ENCODE measurements at places on chromosomes 2 and 18.

DNA sequence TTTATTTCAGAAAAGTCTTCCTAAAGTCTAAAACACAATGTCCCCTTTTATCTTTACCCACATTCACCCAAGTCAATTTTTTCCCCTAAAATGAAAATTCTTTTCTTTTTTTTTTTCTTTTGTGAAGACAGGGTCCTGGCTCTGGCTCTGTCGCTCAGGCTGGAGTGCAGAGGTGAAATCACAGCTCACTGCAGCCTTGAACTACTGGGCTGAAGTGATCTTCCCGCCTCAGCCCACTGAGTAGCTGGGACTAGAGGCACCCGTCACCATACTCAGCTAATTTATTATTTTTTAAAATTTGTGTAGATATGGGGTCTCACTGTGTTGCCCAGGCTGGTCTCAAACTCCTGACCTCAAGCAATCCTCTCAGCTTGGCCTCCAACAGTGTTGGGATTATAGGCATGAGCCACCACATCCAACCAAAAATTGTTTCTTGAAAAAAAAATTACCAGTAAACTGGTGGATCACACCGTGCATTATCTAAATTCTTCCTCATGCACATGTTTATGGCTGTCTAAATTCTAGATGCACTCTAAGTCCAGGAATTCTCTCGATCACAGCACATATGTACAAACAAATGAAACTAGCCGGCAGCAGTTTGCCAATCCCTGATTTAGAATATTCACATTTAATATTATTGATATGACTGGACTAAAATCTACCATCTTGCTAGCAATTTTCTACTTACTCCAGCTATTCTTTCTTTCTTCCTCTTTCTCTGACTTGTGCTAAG is 56.8 kb downstream of the OLA1 start:
- DNase-seq = no peak

DNA sequence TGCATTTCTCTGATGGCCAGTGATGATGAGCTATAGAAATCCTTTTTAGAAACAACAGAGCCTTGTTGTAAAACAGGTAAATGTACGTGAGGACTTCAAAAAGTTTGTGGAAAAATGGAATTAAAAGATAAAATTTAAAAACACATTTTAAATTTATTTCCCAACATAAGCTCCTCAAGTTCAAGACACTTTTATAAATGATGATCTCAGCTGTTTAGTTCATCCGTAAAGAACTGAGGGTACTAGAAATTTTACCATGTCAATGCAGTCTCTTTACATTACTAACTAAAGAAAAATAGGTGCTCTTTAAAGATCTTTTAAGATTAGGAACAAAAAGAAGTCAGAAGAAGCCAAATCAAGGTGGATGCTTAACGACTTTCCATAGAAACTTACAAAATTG is 52.5 kb downstream of the MSH2 start:
- no peak for DNase-seq

DNA sequence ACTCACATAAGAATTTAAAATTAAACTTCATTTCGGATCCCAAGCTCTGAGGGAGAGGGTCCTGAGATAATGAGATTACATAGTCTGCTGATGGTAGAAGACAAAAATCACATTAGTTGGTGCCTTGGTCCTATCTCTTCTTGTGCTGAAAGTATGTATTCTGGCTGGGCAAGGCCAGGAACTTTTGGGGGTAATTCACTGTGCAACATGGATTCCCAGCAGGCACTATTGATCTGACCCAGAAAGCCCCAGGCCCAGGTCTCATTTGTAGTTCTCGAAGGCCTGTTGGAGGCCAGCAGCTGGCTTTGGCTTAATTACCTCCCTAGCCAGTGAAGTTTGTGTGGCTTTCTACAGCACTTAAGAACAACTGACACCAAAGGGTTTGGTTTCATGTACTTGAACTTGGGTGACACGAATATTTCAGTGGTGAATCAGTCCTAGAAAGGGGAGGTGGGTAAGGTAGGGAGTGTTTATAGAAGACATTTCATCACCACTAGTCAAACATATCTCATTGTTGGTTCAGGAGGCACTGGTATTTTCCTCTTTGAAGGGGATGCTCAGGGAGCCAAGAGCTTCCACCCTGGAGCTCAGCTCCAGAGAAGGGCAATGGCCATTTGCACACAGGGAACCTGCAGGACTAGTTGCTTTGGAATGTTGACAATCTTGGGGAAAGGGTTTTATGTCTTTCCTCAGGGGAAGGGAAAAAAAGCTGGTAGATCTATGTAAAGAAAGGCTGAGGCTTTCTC is 217.8 kb downstream of the OSR1 start:
- DNase-seq = peak; percentile 97

GRCh38 chr2:29504746-29505145 is 389.5 kb downstream of the CLIP4 start:
- no peak for DNase-seq

GRCh38 chr2:190846746-190847145 is 33.9 kb upstream of the GLS start:
- DNase-seq = peak; percentile 97

GRCh38 chr2:128414351-128414750 is 95.7 kb upstream of the HS6ST1 start:
- DNase-seq = no peak

DNA sequence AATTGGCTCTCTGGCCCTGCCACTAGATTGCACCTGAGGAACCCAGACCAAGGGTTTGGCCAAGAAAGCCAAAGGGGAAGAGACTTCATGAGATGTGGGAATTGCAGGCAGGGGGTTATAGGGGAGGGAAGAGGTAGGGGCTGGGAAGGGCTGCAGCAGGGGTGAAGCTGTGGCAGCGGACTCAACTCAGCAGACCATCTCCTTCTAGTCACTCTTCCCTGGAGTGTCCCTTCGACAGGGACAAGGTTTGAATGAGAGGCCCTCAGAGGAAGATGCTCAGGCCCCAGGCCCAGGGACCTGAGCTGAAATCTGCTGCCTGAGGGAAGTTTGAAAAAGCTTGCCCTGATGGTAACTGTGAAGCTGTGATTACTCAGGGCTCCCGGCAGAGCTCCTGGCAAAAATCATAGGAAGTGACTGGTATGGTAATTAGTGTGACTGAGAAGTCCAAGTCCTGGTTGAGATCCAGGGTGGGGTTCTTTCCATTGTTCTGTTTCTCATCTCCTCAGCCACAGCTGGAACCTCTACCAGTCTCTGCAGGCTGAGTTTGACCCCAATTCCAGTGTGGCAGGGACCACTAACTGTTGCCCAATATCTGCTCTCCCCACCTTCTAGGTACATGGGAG is 300.9 kb downstream of the CYP26B1 start:
- DNase-seq = no peak

GRCh38 chr18:54671291-54671881 is 80.3 kb downstream of the DYNAP start:
- peak; percentile 52 for DNase-seq

- DNase-seq = no peak
Observed at GRCh38 chr18:35252466-35252865, 11.6 kb downstream of the ZNF397 start.

DNA sequence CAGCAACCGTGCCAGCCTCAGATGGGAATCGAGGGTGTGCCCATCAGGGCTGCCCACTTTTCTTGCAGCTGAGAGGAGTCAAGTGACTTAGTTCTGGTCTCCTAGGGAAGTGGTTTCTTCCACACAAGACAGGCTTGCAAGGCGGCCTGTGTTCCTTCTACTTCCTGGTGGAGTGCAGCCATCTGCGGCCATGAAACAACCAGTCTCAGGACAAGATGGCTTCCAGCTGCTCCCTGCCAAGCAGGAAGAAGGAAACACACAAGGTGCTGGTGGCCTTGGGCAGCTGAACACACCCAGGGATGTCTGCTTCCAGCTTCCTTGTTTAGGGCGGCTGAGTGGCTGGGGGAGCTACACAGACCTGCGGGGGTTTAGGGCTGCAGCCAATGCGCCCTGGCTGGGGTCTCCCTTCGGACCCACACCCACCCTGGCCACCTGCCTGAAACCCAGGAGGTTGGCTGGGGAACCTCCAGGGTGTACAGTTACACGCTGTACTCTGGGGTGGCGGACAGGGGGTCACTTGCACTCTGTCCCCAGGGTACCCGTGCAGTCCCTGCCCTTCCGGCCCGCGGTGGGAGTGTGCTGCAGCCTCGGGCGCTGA is 34.7 kb downstream of the PTPN18 start:
- DNase-seq = peak; percentile 51

DNA sequence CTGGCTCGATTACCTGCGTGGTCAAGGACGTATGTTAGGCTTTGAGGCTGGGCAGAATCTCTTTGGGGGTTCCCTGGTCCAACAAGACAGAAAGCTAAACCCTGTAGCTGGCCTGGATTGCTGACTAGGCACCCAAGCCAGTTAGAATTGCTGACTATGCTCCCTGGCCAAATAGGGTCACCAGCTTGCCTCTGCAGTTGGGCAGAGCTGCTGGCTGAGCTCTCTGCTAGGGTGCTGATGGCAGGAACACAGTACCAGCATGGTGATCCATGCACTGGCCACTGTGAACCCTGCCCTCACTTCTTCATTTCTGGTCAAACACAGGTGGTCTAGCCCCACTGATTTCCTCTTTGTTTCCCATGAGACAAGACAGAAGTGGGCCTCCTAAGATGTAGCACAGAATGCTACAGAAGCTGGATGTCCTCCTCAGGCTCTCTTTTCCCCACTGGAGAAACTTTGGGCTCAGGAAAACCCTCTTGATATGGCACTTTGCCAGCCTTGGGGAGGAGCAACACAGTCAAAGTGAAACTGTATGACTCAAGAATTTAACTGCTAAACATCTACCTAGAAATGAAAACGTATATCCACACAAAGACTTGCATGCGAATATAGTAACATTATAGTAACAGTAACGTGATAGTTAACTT is 20.8 kb downstream of the SP140L start:
- peak; percentile 33 for DNase-seq

GRCh38 chr2:160974803-160975202 is 185.4 kb upstream of the TANK start:
- DNase-seq = peak; percentile 37

- no peak for DNase-seq
Observed at GRCh38 chr2:136045835-136046570, 60.6 kb upstream of the DARS1 start.

GRCh38 chr2:54941248-54941984 is 108.8 kb downstream of the RTN4 start:
- no peak for DNase-seq

Measured in renal cortical epithelial cell (primary cell).